ENCODE measurements at places on chromosomes 16 and 17.

- no peak for DNase-seq
Measured at GRCh38 chr17:80475910-80476876, at the start of gene NPTX1. NPTX1 (minus strand) TSS chr17:80476607; CDS start chr17:80476446, 161 bp downstream.

DNA sequence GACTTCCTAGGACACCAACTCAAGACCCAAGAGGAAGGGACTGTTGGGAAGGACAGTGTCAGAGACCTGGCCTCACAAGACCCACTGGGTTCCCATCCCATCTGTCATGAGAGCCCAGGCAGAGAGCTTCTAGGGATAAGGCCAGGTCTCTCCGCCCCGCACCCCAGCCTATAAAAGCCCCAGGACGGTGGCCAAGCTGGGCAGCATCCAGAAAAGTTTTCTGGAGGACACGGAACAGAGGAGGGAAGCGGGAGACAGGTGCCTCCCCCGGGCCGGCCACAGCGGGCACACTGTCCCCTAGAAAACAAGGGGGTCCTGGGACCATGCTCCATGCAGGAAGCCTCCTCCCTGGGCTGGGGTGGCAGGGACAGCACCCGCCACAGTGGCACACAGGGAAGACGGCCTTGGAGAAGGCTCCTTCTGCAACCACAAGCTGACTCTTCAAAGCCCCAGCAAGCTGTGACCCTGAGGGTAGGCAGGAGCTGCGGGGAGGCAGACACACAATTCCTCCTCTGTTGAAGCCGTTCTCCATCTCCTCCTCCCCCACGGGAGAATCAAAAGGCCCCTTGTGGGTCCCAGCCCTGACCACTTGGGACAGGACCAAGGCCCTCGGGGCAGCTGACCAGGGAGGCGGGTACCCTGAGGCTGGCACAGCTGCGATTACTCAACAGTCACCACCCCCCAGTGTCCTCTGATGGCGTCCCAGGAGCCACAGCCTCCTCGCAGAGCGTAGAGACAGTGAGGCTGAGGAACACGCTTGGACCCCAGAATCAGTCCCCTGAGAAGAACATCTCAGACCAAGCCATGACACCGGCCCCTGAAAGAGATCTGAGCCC is 26.1 kb downstream of the TRPV3 start:
- no peak for DNase-seq

- no peak for DNase-seq
Measured at GRCh38 chr16:53910990-53911389, 207.0 kb downstream of the FTO start.

- no peak for DNase-seq
Measured at GRCh38 chr16:4401094-4401501, 15.3 kb downstream of the CORO7 start.

DNA sequence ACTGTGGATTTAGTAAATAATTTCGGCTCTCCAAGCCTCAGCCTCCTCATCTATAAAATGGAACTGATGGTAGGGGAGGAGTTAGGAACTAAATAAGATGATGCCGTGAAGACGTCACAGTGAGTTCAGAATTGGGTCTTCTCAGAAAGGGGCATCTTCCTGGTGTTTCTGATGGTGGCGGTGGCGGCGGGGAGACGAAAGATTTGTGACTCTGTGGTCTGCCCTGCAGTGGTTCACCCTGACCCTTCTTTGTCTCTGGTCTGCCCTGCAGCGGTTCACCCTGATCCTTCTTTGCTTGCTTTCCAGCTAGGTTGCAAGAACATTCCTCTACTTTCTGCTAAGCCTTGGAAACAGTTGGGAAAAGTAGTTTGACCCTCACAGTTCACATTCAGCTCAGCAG is 34.3 kb downstream of the WFDC1 start:
- DNase-seq: no peak

GRCh38 chr16:66408163-66409048 is 18.7 kb upstream of the BEAN1 start:
- peak; percentile 74 for DNase-seq

- DNase-seq: no peak
Measured at GRCh38 chr16:51487880-51488279, 336.8 kb upstream of the SALL1 start.

DNA sequence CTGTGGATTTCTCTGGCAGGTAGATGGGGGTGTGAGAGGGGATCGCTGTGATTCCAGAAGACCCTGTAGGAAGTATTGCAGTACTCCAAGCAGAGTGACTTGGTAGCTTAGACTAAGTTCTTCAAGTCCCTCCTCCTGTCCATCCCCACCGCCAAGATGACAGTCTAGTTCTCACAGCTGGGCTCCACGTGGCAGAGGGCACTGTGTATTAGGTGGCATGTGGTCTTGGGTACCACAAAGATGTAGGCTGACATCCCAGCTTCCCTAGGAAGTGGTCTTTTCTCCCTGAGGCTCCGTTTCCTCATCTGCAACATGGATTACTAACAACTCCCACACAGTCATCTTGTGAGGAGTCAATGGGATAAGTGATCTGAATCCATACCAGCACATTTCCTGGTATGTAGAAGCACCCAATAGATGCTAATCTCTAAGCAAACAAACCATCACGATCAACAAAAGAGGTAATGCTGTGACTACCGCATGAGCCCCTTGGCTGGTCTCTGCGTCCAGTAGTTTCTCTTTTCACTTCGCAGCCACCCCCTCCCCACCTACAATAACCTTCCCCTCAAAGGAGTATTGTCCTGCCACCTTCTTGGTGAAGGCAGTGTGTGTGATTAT is 349.1 kb upstream of the EEF2KMT start:
- no peak for DNase-seq

DNA sequence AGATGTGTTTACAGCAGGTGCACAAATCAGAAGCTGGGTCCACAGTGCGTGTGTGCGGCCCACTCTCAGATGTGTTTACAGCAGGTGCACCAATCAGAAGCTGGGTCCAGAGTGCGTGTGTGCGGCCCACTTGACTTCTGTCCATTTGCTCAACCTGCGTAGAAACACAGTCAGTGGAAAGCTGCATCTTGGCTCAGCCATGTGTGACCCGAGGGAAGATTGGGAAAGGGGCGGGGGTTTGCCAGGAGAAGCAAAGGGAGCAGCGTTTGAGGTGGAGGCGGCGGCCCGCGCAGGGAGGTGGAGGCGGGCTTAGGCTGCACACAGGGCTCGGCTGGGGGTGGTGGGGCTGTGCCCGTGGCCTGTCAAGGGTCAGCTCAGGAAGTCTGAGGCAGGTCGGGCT is 4.3 kb downstream of the CTU2 start:
- no peak for DNase-seq

GRCh38 chr16:80704751-80705505 is 99.5 kb downstream of the CDYL2 start:
- DNase-seq: no peak

GRCh38 chr16:58684001-58684353 is 593 bp downstream of the SLC38A7 start:
- no peak for DNase-seq

DNA sequence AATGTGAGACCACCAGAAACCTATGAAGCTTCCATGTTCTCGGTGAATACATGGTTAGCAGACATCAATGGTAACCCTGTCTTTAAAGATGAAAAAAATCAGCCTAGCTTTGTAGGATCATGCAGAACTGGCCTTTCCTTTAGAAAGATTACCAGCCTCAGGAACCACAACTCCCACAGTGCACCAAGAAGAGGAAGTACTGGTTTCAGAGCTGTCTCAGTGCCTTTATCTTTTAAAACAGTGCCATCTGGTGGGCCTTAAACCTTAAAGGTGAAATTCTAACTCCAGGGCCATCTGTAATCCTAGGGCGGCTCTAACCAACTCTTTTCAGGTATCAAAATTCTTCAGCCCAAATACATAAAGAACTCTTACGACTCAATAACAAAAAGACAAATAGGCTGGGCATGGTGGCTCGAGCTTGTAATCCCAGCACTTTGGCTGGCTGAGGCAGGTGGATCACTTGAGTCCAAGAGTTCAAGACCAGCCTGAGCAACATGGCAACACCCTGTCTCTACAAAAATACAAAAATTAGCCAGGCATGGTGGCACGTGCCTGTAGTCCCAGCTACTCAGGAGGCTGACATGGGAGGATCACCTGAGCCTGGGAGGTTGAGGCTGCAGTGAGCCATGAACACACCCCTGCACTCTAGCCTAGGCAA is 5.4 kb downstream of the ATPAF2 start:
- peak; percentile 44 for DNase-seq

GRCh38 chr17:50719924-50720794 is 756 bp downstream of the LUC7L3 start:
- no peak for DNase-seq

DNA sequence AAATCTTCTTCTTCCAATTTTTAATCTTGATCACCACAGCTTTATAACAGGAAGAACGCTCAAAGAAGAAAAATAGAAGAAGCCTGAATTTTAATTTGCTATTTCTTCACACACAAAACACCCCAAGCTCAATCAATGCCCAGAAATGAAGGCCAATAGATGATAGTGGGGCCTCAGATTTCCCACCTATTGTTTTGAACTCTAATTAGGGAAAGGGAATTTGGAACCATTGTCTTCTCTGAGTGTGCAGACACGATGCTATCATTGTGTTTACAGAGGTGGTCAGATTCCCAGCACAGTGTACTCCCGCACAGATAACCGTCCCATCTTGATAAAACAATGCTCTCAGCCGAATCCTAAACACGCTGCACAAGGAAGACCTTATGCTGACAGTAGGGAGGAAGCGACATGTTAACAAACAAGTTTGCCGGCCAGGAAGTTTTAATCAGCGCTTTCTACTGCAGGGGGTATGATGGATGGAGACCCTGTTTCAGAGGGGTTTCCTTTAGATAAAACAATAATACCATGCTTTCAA is 684.7 kb downstream of the MAF start:
- DNase-seq: no peak

GRCh38 chr16:86376837-86377236 is 133.5 kb upstream of the FOXF1 start:
- no peak for DNase-seq

- DNase-seq: no peak
Measured at GRCh38 chr16:62648256-62648655, 612.0 kb upstream of the CDH8 start.

GRCh38 chr17:60523822-60524221 is 2.2 kb downstream of the APPBP2 start:
- DNase-seq: no peak

DNA sequence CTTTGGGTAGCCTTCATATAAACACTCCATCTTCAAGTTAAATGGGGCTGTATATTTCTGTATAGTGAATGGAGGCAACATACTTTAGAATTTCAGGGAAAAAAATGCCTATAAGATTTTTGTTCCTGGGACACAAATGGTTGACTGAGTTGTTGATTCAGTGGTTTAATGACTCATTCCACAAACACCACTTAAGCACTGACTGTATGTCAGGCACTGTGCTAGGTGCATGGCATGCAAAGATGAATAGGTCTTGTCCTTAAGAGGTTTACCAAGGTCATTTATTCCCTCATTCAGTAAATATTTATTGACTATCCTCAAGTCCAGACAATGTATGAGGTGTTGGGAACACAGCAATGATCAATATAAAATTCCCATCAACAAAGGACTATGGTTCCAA is 417.1 kb downstream of the CA10 start:
- DNase-seq: no peak

DNA sequence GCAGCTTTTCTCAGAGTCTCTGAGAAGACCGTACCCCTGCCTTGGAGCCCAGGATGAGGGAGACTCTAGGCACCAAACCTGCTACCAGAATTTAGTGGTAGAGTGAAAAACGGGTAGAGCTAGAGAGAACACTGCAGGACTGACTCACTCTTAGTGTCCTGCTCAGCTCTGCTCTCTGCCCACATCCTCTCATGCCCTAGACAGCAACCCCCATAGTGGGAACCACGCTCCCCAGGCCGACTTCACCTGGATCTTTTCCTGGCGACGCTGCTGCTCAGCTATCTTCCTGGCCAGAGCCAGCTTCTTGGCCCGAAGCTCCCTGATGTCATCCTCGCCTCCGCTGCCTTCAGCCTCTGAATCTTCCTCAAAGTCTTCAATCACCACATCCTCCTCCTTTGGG is 26.7 kb downstream of the HIC1 start:
- no peak for DNase-seq

- DNase-seq: no peak
Measured at GRCh38 chr16:50037662-50038220, 12.7 kb downstream of the CNEP1R1 start.

GRCh38 chr17:79777120-79777893 is 641 bp upstream of the CBX2 start:
- no peak for DNase-seq
